GM20000 (cell line): ENCODE measurements at places on chromosomes 3 and 15.
A peak's percentile ranks its signal among the peaks of the same experiment; 100 is the strongest.

- no peak for DNase-seq
These were observed 231.2 kb upstream of the ADAMTS9 start for GRCh38 chr3:64918989-64919388.

- no peak for DNase-seq
These were observed 34.7 kb downstream of the SPTSSB start for GRCh38 chr3:161336661-161337060.

- DNase-seq, result no peak
These were observed 210.7 kb downstream of the PDCD6IP start for GRCh38 chr3:34008836-34009809.

DNA sequence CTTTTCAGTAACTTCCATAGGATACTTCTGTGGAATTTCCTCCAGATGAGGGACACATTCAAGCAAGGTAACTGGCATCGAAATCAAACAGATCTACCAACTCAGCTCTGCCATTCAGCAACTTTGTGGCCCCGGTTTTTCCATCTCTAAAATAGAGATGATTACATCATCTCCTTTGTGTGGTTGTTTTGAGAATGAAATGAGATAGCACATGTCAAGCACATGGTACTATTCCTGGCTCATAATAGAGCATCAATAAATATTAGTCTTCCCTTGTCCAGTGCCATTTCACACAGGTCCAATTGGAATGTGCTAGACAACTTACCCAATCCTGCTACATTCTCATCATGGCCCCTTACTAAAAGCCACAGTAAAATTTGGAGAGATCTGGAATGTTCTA, 24.2 kb upstream of the TM4SF4 start:
- no peak for DNase-seq

- no peak for DNase-seq
These were observed 44.0 kb upstream of the BCL6 start for GRCh38 chr3:187788984-187789857.

DNA sequence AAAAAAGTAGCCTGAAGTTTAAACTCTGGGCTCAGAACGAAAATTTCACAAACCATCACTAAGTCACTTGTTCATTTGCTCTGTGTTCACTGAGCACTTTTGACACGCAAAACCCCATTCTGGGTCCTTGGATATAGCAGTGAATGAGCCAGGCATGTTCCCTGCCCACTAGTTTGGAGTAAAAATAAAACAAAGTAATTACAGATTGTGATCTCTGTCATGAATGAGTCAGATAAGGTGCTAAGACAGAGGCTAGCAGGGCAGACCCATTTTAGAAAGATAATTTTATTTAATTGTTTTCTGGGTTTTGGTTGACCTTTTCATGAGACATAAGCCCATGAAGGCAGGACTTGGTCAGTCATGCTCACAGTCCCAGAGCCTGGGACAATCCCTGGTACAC, 84.1 kb upstream of the ARHGEF3 start:
- DNase-seq, result no peak

DNA sequence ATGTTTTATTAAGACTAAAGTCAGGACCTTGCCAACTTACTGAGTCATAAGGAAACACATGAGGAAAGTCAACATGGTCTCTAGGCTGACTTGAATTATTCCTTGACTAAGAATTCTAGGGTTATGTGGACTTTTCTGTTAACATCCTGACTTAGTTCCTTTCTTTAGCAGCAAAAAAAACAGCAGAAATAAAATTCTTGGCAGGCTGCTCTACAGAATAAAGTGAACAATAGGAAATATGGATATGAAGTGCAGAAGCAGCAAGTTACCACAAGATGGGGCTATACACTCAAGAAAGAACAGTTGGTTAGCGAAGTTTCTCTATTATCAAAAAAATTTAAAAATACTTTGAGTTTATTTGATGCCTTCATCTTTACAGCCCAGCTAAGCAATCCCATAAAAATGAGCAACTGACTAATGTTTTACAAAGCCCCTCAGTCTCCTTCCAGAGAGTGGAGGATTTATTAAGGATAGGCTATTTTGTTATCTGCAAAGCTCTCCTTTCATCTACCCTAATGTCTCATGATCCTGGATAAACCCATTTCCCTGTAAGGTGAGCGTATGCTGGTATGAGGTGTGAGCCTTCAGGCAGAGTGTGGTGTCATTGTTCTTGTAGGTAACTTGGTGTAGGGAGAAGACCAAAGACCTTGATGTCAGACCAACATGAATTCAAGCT, 23.1 kb upstream of the MCCC1 start:
- peak; percentile 65 for DNase-seq

DNA sequence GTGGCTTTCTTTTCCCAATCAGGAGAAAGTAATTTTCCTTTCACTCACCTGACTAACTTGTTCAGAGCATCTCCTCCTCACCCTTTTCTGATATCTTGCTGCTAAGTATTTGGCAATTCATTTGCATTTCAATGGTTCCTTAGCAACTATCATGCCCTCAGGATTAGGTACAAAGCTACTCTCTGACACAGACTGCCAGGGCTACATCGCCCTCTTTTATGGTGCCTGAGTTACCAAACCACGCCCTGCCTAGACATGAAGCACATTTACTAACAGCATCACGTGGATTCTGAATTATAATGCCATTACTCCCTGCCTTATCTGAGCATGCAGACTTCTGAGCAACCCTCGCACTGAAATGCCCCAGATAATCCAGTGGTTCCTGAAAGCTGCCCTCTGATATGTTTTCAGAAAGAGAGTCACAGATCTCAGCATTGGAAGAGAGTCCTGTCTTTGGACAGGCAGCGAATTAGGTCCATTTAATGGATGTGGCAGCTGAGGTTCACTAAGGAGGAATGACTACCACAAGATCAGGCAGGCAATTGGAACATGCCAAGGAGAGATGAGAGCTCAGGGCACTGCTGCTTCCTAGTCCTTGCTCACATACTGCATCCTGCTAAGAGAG, 14.5 kb downstream of the EPHB1 start:
- DNase-seq, result no peak

DNA sequence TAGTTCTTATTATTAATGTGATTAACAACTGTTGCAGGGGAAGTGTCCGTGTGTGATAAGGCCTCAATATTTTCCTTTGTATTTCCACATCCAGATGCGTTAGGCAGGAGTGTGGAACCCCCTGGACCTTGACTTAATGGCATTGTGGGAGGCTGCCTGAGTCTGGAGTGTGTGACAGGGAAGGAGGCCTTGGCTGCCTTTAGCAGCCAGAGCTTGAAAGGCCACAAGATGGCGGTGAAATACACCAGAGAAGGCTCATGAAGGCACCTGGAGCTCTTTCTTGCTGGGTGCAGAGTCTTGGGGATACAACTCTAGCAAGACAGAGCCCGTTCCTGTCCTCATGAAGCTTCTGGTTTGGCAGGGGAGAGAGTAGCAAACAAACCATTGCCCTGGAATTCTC, 36.9 kb downstream of the POLR2M start:
- DNase-seq, result peak; percentile 10

DNA sequence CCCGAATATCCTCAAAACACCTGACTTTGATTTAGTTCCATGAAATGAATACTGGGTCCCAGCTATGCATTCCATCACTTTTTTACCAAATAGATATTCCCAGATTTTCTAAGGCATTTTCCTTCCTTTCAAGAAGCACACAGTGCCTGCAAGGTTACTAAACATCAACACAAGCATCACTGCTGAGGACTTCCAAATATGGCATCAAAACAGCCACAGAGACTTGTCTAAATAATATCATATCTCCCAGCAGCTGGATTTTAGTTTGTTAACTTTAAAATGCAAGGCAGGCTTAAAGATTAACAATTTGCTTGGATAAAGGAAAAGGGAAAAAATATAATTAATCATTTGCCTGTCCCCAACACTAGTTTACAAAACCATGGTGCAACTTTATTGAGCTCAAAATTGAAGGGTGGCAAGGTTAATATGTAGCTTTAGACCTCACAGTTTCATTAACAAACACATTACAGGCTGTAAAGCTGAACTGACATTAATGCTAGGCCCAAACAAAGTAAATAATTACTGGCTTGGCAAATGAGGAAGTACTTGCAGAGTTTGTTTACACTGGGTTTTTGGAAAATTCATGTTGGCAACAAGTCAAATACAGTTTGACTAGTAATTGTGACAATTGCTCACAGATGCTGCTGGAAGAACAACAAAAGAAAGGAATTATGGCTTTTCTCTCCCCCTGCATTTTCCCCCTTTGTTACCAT, 401.7 kb upstream of the CDIN1 start:
- DNase-seq, result no peak

GRCh38 chr3:23402728-23403492, 199.8 kb downstream of the UBE2E2 start:
- no peak for DNase-seq

- DNase-seq, result no peak
These were observed 521.9 kb upstream of the PROK2 start for GRCh38 chr3:72306800-72307341.

DNA sequence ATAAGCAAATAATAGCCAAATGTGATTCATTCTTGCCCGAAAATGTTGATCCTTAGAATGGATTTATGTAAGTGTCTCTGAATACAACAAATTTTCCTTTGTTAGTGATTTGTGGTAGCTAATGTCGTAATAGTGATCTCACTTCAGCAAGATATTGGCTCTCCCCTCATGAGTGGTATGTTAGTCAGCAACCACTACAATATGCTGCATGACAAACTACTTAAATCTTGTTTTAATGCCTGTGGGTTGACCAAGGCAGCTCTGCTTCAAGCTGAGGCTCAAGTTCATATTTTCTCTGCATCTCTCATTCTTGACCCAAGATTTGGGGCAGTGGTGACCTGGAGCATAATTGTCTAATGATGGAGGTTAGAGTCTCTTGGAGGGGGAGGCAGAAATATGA, 49.8 kb upstream of the GALNT15 start:
- DNase-seq, result no peak

GRCh38 chr3:89145995-89146394, 38.6 kb downstream of the EPHA3 start:
- DNase-seq, result no peak

DNA sequence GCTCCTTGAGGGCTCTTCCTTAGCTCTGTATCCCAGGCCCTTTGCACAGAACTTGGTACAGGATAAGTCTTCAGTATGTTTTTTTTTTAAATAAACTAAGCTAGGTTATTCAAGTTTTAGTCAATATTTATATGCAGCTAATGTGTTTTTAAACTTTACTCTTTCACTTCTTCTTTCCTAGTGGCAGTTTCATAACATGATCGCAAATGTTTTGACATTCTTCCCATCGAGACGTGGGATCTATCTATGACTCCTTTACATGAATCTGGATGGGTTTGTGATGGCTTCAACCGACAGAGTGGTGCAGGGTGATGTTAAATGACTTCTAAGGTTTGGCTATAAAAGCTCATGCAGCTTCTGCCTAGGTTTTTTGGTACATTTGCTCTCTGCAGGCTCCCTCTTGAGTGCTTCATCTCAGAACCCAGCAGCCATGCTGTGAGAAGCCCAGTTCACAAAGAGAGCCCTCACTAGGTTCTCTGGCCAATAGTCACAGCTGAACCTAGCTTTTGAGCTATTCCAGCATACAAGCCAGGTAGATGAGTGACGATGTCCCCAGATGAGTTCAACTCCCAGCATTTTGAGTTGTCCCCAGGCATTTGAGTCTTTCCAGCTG, 13.5 kb upstream of the MECOM start:
- no peak for DNase-seq

DNA sequence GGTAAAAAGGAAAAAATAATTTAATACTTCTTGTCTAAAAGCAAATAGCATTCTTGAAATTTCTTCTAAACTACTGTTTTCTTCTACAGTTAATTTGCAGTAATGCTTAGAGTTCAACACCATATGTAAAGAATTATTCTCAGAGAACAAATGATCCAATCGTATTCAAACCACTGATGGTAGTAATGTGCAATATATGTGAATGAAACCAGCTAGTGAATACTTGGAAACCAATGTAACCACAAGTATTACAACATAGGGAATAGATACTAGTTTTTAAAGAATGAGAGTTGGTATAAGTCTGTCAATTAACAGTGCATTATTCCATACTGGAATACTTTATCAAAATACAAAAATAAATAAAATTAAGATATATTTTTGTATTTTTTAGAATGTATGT, 850.0 kb downstream of the DIPK2A start:
- no peak for DNase-seq

DNA sequence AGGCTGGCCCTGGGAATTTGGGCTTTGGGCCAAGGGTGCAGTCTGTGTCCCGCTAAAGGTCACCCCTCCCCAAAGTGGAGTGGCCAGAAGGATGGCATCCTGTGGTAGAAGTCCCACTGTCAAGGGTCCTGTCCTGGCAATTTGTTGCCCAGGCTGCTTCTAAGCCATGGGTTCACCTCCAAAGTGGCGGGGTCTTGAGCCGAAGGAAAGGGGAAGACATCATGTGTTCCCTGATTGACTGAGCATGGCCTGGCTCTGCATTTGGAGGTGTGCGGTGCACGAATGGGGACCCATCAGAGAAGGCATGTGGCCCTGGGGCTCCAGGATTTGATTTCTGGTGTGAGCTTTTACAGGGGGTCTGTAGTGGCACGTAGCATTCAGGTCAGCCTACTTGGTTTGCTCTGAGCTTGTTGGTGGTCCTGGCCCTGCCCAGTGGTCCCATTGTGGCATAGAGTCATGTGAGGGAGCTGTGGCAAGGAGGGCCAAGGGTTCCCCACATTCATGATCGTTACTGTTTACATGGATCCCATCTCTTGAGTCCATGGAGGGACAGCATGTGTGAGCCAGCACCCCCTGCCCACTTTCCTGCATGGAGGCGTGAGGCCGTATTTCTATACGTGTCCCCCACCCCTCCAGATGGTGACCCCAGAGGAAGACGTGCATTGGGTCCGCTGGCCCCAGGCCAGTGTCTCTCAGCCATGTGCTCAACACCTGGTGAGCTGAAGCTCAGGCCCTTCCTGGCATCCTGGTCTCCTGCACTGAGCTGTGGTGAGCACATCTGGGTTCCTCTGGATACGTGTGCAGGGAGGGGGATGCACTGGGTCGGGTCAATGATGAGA, 225.1 kb downstream of the SNRPN start:
- no peak for DNase-seq

DNA sequence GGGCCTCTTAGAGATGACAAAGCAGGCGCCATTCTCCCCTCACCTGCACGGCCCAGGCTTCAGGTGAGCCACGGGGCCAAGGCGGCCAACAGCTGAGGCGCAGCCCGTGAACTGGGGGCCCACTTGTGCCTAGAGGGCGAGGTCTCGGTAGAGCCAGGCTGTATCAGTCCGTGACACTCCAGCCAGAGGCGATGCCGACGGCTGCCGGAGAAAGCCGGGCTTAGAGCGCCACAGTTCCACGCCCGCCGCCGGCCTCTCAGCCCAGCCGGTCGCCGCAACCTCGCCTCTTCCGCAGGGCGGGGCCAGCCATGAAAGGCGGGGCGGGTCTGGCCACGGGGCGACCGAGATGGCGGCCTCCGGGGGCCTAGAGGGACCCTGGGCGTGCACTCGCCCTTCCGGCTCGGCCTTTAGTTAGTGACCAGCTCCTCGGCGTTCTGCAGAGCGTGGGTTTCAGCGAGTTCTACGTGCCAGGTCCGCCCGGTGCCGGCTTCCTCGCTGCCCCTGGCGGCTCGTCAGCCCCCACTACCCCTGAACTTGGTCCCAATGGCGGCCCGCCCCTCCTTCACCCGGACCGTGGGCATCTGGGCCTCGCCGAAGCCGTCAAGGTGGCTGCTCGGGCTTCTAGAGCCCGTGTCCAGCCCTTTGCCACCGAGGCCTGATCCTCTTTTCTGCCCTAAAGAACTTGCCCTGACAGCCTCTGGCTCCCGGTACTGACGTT, at the start of gene ZNF621:
ZNF621 (plus strand) TSS at position 393 of the 718 bp plus-strand sequence. CDS start 881 bp downstream, outside the sequence.
- DNase-seq, result peak; percentile 91

GRCh38 chr3:34305266-34305665, 506.8 kb downstream of the PDCD6IP start:
- DNase-seq, result no peak
